Globus pallidus (tissue), 1 donor: ENCODE measurements at places on chromosomes 12 and 14.

- DNase-seq: no peak
Measured at GRCh38 chr12:49327368-49327767, 4.3 kb downstream of the TROAP start.

DNA sequence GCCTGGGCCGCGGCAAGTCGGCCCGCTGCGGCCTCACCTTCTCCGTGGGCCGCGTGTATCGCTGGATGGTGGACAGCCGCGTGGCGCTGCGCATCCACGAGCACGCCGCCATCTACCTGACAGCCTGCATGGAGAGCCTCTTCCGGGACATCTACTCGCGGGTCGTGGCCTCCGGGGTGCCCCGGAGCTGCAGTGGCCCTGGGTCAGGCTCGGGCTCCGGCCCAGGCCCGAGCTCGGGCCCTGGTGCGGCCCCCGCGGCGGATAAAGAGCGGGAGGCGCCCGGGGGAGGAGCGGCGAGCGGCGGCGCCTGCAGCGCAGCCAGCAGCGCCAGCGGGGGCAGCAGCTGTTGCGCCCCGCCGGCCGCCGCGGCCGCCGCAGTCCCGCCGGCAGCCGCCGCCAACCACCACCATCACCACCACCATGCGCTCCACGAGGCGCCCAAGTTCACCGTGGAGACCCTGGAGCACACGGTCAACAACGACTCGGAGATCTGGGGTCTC is 226.2 kb upstream of the CRY1 start:
- no peak for DNase-seq

DNA sequence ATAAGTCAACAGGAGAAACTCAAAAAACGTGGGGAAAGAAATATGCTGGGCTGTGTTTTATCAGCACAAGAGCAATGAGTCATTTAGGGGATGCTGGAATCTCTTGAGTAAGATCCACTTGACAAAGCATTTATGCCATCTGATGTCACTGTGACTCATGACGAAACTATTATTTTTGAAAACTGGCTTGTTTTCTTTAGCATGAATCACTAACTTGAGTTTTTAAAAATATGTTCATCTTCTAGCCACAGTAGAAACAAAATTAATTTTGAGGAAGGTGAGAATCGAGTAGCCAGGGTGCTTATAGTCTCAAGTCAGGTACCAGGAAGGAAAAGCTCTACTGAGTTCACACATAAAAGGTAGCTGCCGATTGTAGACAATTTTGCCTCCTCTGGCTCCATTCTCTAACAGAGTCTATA is 456.2 kb upstream of the MGAT4C start:
- no peak for DNase-seq

- DNase-seq: no peak
Measured at GRCh38 chr14:35573911-35574310, 39.9 kb downstream of the INSM2 start.

DNA sequence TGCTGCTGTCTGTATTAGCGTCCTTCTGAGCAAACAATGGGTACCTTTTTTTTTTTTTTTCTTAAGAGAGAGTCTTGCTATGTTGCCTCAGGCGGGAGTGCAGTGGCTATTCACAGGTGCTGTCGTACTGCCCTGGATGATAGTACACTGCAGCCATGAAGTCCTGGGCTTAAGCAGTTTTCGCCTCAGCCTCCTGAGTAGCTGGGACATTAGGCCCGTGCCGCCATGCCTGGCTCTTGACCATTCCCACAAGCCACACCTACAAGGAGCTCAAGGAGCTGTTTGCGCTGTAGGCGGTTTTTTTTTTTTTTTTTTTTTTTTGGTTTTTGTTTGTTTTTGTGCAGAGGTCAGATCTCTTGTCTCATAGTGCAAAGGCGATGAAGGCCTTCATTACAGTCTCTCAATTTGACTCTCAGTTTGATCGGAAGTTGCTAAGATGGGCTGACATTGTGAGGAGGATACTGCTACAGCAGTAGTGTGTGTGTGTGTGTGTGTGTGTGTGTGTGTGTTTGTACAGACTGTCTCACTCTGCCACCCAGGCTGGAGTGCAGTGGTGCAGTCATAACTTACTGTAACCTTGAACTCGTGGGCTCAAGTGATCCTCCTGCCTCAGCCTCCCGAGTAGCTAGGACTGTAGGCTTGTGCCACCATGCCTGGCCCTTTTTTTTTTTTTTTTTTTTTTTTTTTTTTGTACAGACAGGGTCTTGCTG is 34.2 kb downstream of the TRAF3 start:
- no peak for DNase-seq

GRCh38 chr12:10663869-10664268 is 10.0 kb downstream of the STYK1 start:
- DNase-seq: no peak

DNA sequence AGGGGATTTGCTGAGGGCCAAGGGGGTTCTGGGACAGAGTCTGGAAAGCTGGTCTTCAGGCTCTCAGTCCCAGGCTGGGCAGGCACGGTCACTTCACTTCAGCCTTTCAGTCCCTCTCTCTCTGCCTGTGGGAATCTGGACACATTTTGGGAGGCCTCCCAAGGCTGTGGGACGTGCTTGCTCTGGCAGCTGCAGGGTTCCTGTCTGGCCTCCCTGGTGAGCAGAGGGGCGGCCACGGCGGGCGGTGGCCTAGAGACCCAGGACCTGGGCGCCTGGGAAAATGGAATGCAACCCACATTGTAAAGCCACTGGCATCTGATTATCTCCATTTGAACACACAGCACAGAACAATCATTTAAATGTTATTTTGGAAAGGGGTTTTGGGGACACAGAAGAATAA is 10.1 kb upstream of the ALDH2 start:
- DNase-seq: no peak

- DNase-seq: no peak
Measured at GRCh38 chr12:124334266-124334665, 39.4 kb downstream of the RFLNA start.

DNA sequence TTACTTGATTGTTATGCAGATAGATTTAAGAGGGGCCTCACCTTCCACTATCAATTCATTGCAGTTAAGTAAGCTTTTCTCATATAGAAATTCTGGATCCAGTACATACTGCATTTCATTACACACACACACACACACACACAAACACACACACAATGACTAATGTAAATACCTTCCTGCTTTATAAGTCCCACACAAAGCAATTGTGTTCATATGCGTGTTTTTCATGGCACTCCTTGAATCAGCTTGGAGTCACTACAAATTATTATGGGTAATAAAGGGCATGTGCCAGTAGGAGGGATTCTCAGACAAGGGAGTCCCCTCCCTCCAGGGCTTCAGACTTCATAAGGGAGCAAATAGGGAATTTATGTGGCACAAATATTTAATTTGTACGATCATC is 4.5 kb downstream of the MIPOL1 start:
- DNase-seq: no peak

DNA sequence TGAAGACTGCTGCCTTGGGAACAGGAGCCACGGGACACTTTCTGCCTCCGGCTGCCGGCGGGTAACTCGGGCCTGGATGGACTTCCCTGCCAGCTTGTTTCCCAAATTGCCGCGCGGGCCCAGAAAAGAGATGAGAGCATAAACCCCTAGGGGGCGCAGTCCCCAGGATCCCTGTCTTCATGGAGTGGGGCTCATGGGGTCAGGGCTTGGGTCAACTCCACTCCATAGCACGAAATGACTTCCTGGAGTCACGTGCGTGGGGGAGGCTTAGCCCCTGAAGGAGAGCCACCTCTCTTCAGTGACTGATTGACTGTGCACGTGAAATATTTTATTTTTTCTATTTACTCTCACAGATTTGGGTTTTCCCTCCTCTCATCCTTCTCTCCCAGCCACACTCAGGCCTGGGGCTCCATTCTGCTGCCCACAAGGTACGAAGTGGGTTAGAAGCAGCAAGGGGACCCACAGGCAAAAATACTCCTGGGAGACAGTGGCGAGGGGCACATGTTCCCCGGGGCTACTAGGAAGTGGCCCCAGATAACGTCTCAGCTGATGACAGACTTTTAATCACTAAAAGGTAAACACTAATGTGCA is 10.0 kb downstream of the PGF start:
- no peak for DNase-seq
